Fibroblast of lung (primary cell): ENCODE measurements at places on chromosomes 1 and 21. TPM values are rescaled to one million over a fixed set of nuclear protein-coding genes. Genes with fewer than 3 reads are reported as not detected.

DNA sequence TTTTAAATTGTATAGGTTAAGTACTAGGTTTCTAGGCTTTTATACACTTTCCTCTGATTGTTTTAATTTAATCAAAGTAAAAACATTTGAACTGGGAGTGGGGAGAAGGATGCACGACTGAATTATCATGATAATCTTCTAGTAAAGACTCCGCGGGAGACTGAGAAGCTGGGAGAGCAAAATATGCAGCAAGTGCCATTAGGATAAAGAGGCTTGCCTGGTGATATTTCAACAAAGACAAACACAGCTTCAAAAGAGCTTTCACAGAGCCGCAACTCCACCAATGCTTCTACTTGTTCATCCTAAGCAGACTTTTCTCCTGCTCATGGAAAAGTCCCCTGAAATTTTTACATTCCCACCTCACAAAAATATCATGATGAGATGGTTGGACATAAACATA is 239.0 kb upstream of the PTBP2 start:
- DNase-seq = no peak

- DNase-seq = peak; percentile 96
Measured at GRCh38 chr1:84247425-84248220, 53.9 kb upstream of the SAMD13 start.

DNA sequence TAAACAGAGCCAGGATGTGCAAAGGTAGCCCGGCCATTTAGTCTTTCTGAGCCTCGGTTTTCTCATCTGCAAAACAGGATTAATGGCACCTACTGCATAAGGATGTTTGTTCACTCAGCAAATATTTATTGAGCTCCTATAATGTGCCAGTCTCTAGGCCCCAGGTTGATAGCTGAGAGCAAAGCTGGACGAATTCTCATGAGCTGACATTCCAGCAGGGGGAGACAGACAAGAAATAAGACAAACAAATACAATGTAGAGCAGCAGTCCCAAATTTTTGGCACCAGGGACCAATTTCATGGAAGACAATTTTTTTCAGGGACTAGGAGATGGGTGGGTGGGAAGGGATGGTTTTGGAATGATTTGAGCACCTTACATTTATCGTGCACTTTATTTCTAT is 74.3 kb upstream of the PAX7 start:
- DNase-seq = peak; percentile 5

- peak; percentile 71 for DNase-seq
Measured at GRCh38 chr21:45864436-45864835, 117.1 kb upstream of the COL6A1 start.

DNA sequence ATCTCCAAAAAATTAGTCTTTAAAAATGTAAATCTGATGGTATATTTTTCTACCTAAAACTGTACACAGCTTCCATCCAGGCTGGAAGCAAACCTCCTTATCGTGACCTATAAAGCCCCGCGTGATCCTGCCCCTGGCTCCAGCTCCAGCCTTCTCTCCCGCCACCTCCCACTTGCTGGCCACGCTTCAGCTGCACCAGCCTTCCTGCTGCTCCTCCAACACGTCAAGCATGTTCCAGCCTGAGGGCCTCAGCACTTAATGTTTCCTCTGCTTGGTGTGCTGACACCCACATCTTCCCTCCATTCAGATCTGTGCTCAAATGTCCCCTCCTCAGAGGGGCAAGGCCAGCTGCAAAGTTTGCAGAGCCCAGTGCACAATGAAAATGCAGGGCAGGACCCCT is 123.5 kb upstream of the MAGI3 start:
- no peak for DNase-seq

- peak; percentile 92 for DNase-seq
Measured at GRCh38 chr1:109792056-109792831, 28.5 kb upstream of the EPS8L3 start.

DNA sequence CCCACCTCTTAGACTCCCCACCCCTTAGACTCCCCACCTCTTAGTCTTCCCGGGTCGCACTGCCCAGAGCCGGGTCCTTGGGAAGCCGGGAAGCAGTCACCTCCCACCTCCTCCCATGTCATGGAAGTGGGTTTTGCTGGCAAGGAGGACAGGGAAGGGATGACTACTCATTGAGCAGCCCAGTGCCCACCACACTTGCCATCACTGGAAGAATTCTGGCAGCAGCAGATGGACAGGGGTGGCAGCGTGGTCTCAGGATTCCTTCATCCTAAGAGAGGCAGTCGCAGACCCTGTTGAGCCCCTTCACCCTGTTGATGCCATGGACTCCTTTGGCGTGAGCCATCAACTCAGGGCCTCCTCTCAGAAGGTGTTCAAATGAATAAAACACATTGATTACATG is 140.8 kb downstream of the PGBD5 start:
- DNase-seq = no peak

- DNase-seq = no peak
Measured at GRCh38 chr1:153679337-153680119, 1.0 kb downstream of the NPR1 start.

DNA sequence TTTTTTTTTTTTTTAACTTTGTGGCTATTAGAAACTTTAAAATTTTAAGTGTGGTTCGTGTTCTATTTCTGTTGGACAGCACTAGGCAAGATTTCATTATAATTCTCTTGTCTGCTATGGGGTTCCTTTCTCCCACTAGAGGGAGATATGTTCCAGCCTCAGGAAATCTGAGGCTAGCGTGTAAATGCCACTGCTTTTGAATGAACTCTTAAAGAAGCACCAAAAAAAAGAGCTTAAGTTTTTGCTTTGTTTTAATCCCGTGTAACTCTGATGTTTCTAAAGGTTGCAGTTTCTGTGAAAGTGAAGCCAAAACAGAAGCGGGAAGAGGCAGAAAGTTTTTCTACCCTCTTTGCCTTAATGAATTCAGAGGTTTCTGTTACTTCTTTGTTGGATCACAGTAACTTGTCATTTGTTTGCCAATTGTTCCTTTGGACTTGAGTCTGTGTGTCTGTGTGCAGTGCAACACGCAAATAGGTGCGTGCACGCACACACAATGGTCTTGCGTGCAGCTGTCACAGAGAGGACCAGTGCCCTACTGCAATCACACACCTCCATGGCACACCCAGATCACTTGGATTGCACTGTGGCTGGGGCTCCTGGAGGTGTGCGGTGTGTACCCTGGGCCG is 32.3 kb downstream of the HHAT start:
- DNase-seq = peak; percentile 61

DNA sequence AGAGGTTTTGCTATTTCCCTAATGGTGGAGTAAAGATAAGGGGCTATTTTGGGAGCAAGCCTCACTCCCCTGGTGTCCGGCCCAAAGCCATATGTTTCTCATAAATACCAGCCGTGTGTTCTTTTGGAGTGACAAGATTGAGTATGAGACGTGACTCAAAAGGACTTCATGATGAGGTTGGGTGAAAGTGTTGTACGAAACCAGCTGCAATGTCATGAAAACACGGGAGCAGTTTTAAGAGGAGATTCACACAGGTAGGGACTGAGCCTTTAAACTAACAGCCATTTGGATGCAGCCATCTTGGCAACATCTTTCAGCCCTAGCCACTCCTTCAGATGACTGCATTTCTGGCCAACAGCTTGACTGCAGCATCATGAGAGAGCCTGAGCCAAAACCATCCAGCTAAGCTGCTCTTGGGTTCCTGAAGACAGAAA is 532.3 kb upstream of the USP24 start:
- peak; percentile 56 for DNase-seq

GRCh38 chr1:79507770-79508169 is 501.2 kb upstream of the ADGRL4 start:
- no peak for DNase-seq

- DNase-seq = peak; percentile 56
Measured at GRCh38 chr1:183096894-183097293, 73.7 kb downstream of the LAMC1 start.

DNA sequence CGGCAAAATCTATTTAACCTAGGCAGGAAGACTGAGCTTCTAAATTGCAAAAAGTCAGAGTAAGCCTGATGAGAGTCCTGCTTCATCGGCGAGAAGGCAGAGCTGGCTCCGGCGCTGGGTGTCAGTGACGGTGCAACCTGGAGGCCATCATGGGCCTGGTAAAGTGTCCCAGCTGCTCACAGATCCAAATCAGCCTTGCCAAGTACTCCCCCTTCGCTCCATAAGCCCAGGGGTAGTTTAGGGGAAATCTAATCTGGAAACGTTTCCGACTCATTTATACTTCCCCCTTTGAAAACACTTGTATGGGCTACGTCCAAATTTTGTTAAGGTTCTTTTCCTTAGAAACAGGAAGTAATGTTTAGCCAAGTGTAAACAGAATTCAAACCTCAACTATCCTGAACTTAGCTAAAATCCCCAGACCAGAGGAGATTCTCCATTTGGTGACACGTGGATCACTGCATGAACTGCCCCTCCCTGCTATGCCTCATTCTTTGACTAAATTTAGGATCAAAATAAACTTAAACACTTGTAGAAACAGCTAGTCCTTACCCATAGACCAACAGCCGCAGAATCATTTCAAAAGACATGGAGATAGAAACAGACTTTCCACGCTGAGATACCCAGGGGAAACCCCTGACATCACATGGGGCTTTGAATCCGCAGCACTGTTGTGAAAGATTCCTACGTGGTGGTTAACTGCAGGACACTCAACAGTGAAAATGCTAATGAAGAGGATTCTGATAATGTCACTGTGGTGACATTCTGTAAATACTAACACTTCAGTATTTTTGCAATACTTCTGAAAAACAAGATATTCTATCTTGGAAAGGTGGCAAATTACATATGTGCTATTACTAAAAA is 172.7 kb downstream of the TGFBR3 start:
- DNase-seq = peak; percentile 6

DNA sequence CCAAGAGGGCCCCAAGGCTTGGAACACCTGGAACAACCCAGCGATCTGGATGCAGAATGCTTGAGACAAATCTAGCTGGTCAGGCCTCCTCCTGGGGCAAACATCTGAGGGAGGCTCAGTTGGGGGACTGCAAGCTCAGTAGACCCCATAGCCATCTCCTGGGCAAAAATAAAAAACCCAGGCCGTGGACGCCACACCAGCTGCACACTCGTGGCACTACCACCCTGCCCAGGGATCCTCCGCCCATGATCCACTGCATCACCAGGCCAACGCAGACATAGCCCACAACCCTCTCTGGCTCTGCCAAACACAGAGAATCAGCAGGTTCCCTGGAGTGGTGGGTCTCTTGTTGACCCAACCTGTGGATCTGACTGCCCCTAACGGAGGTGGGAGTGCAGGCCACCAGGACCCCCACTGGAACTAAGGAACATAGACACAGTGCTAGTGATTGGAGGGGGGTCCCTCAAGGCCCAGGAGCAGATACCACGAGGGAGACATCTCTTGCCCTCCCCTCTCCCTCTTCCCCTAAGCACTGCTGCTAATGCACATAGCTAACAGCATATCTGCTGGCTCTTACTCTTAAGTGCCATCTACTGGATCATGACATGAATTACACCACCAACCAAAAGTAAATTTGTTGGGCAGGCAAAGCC is 147.2 kb downstream of the CHD1L start:
- DNase-seq = peak; percentile 65

CTBS gene
- total RNA-seq = 6.7 and 10.1 TPM in 2 replicates

MARK1 gene
- 0.99 and 2.1 TPM in 2 replicates for total RNA-seq

PTP4A2 gene
- 268 and 366 TPM in 2 replicates for total RNA-seq
